ENCODE measurements at places on chromosomes 2 and 18.

GRCh38 chr2:170819680-170820664 lies 3.3 kb downstream of the GAD1 start:
- no peak for DNase-seq

GRCh38 chr2:207338220-207338607 lies 172.5 kb upstream of the KLF7 start:
- DNase-seq = no peak

DNA sequence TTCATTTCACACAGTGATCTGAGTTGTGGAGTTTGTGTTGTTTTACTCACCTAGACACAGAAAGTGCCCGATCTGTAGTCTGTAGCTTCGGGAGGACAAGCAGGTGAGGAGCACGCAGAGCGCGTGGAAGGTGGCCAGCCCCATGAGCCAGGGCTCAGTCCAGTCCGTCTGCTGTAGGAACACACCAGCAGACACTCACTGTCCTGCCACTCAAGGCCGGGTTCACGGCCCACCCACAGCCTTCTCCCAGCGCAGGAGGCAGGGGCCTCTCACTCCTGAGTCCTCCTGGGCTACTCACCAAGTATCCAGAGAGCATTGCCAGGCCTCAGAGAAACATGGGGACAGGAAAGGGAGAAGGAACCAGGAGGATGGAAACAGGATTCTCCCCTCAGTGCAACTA lies 1.7 kb downstream of the TMEM18 start:
- no peak for DNase-seq

DNA sequence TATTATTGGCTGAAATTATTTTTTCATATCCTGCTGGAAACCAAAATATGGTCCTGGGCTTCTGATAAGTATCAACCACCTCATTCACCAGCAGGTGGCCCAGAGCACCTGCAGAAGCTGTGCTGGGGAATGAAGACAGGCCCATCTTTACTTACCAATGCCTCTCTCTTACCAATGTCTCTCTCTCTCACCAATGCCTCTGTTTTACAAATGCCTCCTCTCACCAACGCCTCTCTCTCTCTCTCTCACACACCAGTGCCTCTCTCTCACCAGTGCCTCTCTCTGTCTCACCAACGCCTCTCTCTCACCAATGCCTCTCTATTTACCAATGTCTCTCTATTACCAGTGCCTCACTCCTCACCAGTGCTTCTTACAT lies 2.3 kb upstream of the MAL start:
- no peak for DNase-seq

DNA sequence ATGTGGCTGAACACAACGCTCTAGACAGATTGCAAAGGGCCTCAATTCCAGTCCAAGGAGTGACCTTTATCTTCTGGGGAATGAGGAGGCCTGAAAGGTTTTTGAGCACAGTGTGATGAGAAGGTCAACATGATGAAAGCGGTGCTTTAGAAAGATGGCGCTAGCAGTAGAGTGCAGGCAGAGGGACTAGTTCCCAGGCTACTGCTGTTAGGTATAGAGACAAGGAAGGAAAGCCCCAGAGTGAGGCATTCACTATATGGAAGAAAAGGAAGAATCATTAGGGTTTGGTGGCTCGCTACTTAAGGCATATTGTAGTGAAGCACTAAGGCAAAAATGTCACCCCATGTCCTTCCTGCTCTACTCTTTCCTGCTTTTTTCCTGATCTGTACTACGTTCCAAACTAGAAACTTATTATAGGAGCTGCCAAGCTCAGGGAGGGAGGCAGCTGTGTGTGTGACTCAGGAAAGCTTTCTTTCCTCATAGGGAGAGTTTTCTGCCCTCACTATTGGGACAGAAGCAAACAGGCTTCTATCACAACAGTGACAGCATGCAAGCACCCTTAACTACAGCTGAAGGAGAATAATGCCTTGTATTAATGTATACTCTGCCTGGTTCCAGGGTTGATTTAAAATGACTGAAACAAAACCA lies 160.8 kb upstream of the CAVIN2 start:
- no peak for DNase-seq

GRCh38 chr2:188013767-188014166 lies 277.9 kb upstream of the GULP1 start:
- no peak for DNase-seq

DNA sequence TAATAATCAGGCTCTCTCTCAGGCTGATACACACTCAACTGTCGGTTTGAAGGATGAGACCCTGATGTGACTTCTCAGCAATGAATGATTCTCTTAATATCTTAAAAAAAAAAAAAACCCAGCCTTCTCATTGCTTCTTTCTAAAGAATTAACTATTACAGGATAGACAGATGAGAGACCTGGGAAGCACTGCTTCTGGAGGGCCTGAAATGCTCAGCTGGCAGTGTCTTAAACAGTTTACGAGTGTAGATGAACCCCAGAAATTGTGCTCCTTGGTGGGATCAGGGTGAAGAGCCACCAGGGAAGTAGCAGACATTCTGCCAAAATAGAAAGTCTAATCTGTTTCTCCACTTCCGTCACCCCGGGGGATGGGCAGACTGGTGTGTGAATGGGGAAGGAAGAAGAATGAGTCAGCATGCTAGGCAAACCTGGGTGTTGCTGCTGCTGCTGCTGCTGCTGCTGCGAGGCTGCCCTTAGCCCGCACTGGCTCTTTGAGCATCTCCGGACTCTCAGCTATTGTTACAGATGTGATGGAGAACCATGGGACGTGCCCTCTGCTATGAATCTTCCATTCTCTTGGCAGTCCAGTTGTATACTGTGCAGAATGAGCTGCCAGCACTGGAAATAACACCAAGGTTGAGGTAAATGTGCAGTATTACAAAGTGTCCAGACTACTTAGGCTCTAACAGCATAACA lies 158.4 kb downstream of the SETBP1 start:
- peak; percentile 44 for DNase-seq

DNA sequence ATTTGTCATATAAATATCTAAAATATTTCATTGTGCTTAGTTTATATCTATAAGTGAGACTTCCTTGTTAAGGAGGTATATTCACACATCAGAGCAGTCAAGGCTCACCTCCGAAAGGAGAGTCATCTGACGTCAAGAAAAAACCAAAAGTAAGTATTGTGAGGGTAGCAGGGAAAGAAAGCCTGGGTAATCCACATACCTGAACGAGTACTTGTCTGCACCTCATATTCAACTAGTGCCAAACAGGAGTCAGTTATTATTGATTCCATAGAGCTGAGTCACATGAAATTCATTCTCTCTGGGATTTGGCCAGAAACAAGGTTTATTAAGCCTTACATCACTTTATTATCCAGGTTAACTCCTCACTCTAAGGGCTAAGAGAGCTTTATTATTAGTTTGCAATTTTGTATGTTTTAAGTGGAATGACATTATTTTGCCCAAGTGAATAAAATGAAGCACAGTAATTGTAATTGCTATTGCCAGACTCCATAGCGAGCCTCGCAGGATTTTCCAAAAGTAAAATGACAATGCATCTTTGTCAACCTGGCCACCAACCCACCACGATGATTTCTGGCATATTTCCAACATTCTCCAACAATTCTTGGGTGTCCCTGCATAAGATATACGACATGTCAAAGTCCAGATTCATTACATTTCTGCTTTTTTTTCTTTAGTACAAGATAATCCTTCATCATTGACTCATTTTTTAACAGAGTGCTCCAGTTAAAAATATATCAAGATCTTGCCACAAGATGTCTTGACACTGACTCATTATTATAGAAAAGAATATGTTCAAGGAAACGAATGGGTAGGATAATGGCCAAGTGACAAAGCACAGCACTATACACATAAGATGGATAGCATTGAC lies 1210.4 kb upstream of the ACVR2A start:
- DNase-seq = no peak

GRCh38 chr2:127913808-127914457 lies 28.2 kb upstream of the AMMECR1L start:
- DNase-seq = no peak

DNA sequence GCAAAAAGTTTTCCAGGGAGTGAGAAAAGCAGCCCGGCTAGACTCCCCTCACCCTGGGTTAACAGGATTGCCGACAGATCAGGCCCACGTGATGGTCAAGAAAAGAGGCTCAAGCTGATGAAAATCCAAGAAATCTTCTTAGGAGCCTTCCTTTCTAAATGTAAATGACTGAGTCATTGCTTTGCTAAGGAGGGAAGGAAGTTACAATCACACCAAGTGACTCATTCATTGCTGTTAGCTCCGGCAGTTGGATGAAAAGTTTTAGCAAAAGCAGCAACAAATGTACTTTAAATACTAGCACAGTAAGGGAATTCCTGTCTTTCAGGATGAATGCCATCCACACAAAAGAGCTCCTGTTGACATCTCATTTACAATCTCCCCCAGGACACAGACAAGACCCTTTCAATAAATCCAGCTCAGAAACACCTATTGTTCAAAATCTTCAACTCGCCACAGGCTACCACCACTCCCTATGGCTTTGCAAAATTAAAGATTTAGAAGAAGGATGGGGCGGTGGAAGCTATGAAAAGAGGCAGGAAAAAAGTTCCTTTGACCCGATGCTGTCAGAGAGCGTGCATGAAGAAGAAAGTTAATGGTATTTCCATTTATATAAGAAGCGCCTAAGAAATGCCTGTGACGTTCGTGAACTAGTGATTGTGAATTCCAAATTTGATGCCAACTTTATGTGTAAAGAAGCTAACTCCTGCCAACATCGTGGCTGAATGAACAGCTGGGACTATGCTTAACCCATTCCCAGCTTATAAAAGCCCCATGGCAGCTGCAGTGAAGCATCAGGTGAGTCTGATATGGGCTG lies 153.7 kb downstream of the TGIF1 start:
- DNase-seq = no peak

DNA sequence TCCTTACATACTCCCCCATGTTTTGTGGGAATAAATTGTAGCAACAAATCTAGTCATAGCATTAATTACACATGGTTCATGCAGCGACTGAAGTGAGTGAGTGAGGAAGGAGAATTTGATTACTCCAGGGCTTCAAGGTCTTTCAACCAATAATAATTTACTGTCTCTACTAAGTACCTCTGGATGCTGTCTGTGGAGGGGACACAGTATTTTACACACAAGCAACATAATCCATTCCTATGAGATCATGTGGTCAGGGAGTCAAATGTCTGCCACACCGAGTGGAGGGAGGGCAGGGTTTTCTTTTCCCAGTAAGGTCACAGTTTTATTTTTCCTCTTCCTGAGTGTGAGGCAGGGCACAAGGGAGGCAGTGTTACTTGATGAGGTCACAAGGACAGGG lies 334.7 kb upstream of the CELF4 start:
- DNase-seq = no peak

GRCh38 chr2:184597571-184597991 lies 748 bp upstream of the ZNF804A start:
- no peak for DNase-seq

DNA sequence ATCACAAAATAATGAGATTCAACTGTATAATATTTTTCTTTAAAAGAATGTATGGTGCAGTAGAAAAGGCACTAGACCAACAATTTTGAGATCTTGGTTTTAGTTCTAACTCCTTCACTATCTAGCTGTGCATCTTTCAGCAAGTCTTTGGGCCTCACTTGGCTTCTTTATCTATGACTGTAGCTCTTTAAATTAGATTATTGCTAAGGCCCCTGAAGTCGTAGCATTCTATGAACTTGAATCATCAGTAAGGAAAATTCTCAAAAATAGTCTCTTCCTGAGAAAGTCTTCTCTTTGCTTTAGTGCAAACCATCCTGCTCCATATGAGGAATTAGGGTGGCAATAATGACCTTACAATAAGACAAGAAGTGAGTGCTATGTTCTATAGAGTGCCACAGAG lies 140.4 kb downstream of the FTCDNL1 start:
- no peak for DNase-seq

DNA sequence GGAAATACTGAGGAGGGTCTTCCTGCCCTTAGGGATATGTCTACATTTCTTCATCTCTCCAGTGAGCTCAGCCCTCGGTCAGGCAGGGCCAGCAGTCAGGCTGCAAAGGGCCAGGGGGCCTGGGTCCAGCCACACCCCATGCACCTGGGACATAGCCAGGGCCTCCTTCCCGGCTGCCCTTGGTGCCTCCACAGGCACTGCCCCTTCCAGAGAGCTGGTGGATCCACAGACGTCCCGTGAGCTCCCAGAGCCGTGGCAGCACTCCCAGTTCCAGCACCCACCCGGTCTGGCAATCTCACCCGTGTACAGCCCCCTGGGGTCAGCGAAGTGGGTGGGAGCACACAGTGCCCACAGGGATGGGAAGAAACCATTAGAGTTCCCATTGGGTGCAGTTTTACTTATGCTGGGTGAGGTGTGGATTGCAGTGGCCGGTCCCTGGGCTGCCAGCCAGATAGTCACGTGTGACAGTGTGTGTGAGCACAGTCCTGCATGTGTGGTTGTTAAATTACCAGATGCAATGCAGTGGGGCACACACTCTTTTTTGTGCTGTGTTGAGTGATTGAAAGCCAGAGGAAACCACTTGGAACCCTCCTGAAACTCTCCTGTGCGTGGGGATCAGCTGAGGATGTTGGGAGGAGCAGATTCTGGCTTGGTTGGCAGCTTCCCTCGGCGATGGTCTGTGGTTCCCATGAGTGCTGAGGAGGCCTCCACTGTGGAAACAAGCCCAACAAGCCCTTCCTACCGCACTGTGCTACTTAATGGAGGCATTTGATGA lies 131.0 kb downstream of the SNTG2 start:
- DNase-seq = no peak

DNA sequence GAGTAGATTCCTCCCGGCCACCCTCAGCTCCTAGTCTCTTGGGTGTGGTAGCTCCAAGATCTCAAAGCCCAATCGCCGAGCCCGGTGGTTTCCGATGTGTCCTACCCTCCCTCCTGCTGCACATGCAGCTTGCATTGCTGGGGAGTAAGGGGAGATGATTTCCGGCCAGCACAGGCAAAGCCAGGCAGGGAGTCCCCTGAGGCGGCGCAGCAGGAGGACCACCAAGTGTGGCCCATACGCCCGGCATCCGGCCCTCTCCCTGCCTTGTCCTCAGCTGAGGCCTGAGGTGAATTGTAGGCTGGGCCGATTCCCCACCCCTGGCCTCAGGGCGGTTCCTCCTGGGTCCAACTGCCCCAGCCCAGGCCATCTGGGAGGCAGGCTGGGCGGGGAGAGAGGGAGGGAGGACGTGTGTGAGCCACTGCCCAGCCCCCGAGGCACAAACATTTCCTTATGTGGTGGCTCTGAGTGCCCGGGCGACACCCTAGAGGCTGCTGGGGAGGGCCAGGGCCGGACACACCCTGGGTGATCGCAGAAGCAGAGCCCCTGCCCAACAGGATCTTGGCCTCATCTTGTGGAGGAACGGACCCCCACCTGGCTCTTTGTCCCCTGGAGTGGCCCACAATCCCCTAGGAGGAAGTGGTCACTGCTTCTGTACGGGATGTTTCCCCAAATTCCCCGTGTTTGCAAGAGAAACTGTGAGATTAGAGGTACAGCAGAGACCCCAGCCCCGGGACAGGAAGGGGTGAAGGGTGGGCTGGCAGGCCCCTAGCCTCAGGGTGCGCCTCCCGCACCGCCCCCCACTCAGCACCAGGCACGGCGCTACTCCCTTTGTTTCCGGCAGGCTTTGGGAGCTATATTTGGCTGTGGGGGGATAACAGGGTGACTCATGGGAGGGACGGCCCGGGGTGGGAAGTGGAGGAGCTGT lies 41.9 kb upstream of the PTMA start:
- DNase-seq = peak; percentile 92

GRCh38 chr2:206040525-206040924 lies 45.4 kb downstream of the INO80D start:
- DNase-seq = no peak

Data from thoracic aorta (tissue), 2 donors.